ENCODE measurements at places on chromosomes 6 and 20. TPM values are rescaled to one million over a fixed set of nuclear protein-coding genes. Genes with fewer than 3 reads are reported as not detected.

- DNase-seq = no peak
Observed at GRCh38 chr6:40774932-40775331, 187.8 kb upstream of the LRFN2 start.

GRCh38 chr6:138226700-138227315, 8.5 kb upstream of the PBOV1 start:
- DNase-seq = no peak

GRCh38 chr6:135922174-135922573, 70.7 kb downstream of the PDE7B start:
- DNase-seq = no peak

DNA sequence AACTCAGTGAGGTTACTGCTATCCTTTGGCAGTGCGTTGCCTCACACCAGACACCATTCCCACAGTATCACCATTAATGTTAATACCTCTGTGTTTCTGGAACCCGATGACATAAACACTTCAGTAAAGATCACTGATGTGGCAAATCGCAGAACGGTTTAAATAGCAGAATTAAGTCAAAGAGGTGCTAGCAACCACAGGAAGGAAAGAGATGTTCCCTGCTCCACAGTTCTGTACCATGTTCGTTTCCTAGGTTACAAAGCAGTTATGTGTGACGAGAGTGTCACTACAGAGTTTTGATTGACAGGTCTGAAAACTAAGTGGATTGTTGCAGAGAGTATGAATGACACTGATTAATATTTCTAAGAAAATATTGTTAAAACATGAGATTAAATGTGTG, 272.3 kb downstream of the KHDRBS2 start:
- no peak for DNase-seq

SNAI1 gene
- not detected for polyA plus RNA-seq

C6orf58 gene
- not detected for polyA plus RNA-seq

DNA sequence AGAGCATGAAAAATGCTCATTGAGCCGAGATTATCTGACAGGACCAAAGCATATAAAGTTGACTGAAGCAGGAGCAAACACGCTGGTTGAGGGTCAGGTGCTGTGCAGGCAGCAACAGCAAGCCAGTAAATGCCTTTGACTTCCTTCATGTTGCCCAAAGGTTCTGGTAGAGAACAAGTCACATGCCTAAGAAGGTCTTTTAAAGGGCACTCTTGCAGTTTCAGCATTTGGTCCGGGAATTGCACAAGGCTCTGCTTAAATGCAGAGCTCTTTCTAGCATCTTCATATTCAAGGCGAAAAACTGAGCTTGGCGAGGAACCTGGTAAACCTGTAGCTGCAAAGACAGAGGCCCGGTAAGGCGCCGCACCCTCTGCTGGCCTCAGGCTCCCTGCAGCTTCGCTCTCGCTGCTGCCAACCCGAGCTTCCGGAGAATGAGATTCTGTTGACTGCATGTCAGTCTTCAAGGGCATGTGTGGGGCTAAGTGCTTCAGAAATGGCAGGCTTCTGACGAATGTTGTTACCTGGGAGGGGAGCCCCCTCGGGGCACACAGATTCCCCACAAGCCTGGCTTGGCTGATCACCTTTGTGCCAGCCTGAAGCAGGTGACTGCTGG, 205.2 kb downstream of the KIF16B start:
- DNase-seq = no peak

LGSN gene
- polyA plus RNA-seq = not detected

TPMT gene
- polyA plus RNA-seq = 19.4 TPM

DNA sequence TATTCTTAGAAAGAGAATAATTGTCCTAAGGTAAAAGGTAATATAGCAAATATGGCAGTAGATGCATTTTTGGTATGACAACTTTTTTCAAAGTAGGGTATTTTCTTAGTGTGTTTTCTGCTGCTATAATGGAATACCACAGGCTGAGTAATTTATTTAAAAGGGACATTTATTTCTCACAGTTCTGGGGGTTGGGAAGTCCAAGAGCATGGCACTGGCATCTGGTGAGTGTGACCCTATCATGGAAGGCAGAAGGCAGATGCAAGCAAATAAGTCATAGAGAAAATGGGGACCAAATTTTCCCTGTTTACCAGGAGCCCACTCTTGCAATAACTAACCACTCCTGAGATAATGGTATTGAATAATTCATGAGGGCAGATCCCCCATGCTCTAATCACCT, 922.5 kb upstream of the MAN1A1 start:
- no peak for DNase-seq

- DNase-seq = no peak
Observed at GRCh38 chr6:15915508-15916178, 213.2 kb upstream of the MYLIP start.

KIAA1755 gene
- not detected for polyA plus RNA-seq

Data from CD4-positive, CD25-positive, alpha-beta regulatory T cell (primary cell).